ENCODE measurements at places on chromosomes 1 and 21.

DNA sequence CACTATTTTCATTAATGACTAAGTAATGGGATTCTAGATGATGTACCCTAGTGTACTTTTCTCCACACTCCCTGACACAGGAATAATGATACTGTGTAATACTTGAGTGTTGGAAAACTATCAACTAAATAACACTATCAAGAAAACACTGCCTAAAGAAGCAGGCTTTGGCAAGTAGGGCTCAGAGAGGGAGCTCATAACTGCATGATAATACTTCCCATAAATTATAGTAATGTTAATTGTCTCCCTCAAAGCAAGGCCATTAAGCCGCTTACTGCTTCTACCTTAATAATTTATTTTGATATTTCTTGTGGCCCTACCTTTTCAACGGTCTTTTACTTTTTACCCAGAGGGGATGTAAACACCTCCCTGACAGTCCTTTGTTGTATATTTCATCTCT is 69.0 kb downstream of the SAMSN1 start:
- H3K27ac ChIP-seq, result no peak overlapping the region
- H3K4me1 ChIP-seq, result peaks cover 6% of the 10 kb centered on the region
- no peak for DNase-seq
- H3K4me3 ChIP-seq, result no peak overlapping the region
- H3K36me3 ChIP-seq, result no peaks in the 10 kb centered on the region

DNA sequence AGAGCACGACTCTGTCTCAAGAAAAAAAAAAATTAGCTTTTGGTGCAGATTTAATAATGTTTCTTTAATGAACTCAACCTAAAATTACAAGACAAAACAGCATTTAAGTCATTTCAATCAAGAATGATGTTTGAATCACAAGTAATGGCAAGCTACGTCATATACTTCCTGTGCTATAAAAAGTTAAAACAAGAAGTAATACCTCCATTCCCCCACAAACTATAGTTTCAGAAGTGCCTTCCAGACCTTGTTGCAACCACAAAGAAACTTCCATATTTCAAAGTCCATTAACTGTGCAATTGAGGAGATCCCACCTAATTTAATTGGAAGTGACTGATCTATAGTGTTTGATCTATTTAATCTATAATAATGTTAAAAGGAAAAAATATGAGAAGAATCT is 15.1 kb downstream of the NRDC start:
- no peaks in the 10 kb centered on the region for H3K36me3 ChIP-seq
- no peak overlapping the region for H3K4me3 ChIP-seq
- H3K4me1 ChIP-seq, result peaks cover 6% of the 10 kb centered on the region
- no peaks in the 10 kb centered on the region for H3K27me3 ChIP-seq

DNA sequence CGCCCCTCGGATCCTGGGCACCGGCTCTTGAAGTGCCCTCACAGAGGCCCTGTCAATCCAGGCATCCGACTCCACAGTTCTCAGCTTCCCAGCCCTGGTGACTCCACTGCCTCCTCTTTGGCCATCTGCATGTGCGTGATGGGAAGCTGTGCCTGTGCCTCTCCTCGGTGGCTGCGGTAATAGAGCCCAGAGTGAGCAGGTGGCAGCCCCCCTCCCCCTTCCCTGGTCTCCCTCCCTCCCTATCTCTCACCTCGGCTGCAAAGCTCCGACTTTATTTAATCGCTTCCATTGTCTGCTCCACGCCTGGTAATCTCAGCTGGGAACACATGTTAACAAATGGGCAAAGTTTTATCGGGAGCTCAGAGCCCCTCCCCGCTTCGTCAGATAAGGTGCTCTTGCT is 91.9 kb downstream of the IGSF21 start:
- no peak for DNase-seq
- H3K4me3 ChIP-seq, result no peak overlapping the region
- no peak overlapping the region for H3K27ac ChIP-seq
- no peaks in the 10 kb centered on the region for H3K36me3 ChIP-seq

DNA sequence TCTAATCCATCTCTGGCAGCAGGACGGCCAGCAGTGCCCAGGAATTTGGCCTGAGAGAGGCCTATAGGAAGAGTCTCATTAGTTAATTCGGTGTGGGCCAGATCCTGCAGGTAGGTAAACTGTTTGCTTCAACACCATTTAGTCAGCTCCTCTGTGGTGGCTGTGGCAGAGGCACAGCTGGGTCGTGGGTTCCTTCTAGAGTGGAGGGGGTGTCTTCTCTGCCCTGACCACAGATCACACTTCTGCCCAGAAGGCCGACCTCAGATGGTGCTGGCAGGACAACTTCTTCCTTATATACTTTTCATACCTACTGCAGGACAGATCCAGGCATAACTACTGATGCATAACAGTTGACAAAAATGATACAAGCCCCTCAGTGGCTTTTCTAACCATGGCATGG is 281.4 kb downstream of the RPS6KC1 start:
- no peak overlapping the region for H3K4me3 ChIP-seq
- H3K27ac ChIP-seq, result no peak overlapping the region
- DNase-seq, result no peak
- no peaks in the 10 kb centered on the region for H3K4me1 ChIP-seq

DNA sequence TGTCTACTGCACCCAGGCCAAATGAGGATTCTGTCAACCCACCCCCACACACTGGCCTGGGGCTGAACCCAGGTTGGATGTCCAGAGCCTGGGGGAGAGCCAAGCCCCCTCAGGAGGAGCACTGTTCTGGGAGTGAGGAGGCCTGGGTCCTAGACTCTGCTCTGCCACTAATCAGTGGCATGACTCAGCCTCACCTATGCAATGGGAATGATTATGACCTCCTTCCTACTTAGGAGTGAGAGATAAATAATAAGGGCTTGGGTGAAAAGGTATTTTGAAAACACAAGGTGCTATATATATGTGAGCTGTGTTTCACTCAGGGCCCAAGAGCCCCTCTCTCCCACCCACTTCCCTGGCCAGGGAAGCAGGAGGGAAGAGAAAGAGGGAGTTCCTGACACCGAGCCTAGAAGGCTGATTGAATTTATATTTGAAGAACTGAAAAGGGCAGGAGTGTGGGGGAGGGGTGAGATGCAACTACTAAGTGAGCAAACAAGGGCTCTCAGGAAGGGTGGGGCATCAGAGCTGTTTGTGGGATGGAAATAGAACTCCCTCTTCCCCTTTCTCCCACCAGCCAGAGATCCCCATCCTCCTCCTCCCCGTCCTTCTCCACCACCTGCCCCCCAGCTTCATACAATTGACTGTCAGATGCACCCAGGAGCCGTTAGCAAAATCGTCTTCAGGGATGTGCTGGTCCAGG is 8.2 kb downstream of the IGSF9 start:
- no peaks in the 10 kb centered on the region for H3K27me3 ChIP-seq
- peaks cover 6% of the 10 kb centered on the region for H3K4me1 ChIP-seq
- no peak overlapping the region for H3K27ac ChIP-seq
- no peak for DNase-seq
- H3K36me3 ChIP-seq, result no peaks in the 10 kb centered on the region

DNA sequence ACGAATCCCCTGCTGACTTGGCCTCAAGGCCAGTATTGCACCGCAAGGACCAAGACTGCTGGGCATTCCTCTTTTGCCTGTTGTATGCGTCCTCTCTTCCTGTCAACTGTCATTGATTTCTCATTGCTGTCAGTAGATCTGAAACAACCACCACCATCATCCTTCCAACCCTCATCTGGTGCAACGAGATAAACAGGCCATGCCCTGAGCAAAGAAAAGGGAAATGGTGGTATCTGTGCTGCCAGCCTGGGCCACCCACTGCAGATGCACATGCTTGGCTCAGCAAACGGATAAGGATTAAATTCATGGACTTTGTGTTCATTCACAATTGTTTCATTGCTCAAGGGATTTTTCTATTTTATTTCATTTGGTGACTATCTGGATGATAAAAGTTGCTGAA is 13.6 kb downstream of the OXCT2 start:
- H3K4me3 ChIP-seq, result no peak overlapping the region
- no peak for DNase-seq
- H3K27me3 ChIP-seq, result no peaks in the 10 kb centered on the region
- H3K36me3 ChIP-seq, result peaks cover 14% of the 10 kb centered on the region
- no peaks in the 10 kb centered on the region for H3K4me1 ChIP-seq

GRCh38 chr1:170530972-170531757 is 801 bp upstream of the GORAB start:
- no peak for DNase-seq
- H3K36me3 ChIP-seq, result peaks cover under 1% of the 10 kb centered on the region
- peak overlapping the region; percentile 97 for H3K27ac ChIP-seq
- H3K4me3 ChIP-seq, result peak overlapping the region; percentile 61
- H3K27me3 ChIP-seq, result no peaks in the 10 kb centered on the region

GRCh38 chr21:41803316-41803715 is 36.5 kb upstream of the RIPK4 start:
- H3K4me3 ChIP-seq, result no peak overlapping the region
- no peak for DNase-seq
- H3K27me3 ChIP-seq, result no peaks in the 10 kb centered on the region
- H3K27ac ChIP-seq, result no peak overlapping the region

DNA sequence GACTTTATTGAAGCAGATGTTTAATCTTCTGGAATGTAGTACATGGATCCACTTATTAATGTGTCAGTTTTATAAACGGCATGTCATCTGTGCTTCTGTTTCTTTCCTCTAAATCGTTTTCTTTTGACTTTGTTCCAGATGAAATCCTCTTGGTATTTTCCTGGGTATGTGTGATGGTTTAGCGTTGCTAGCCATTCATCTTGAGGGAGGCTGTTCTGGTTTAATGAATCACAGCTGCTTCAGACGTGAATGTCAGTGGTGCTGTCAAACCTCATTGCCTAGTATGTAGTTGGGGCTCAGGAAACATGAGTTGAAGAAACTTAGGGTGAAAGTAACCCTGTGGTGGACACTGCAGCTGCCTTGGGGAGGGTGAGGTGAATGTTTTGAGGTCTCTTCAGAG is 33.2 kb downstream of the KCNK1 start:
- H3K4me1 ChIP-seq, result no peaks in the 10 kb centered on the region
- no peak overlapping the region for H3K4me3 ChIP-seq
- DNase-seq, result no peak
- H3K27me3 ChIP-seq, result no peaks in the 10 kb centered on the region
- H3K27ac ChIP-seq, result no peak overlapping the region

- H3K27me3 ChIP-seq, result no peaks in the 10 kb centered on the region
- no peak overlapping the region for H3K27ac ChIP-seq
- peak; percentile 68 for DNase-seq
- H3K4me3 ChIP-seq, result no peak overlapping the region
- peaks cover 4% of the 10 kb centered on the region for H3K4me1 ChIP-seq
Measured at GRCh38 chr1:15680131-15680530, 4.0 kb upstream of the PLEKHM2 start.

DNA sequence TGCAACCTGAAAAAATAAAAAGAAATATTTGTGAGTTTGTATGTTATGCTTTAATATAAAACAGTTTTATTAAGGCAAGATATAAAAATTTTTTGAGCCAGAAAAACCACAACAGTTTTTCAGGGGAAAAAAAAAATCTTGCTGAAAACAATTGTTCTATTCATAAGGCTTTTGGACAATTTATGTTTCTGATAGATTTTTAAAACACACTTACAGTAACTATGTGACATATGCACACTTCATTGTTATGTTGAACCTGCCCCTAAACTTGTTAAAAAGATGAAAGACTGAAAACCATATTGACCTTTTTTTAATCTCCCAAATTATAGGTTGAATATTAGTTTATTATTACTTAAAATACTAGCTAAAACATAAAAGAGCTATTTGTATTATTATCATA is 279.9 kb upstream of the C1orf105 start:
- H3K27ac ChIP-seq, result no peak overlapping the region
- no peak overlapping the region for H3K4me3 ChIP-seq

- DNase-seq, result peak; percentile 48
- no peaks in the 10 kb centered on the region for H3K36me3 ChIP-seq
- peaks cover 5% of the 10 kb centered on the region for H3K27me3 ChIP-seq
- peaks cover 12% of the 10 kb centered on the region for H3K4me1 ChIP-seq
- no peak overlapping the region for H3K27ac ChIP-seq
Measured at GRCh38 chr1:906600-907420, 16.9 kb upstream of the SAMD11 start.

- no peaks in the 10 kb centered on the region for H3K4me1 ChIP-seq
- H3K36me3 ChIP-seq, result peaks cover 9% of the 10 kb centered on the region
- H3K4me3 ChIP-seq, result no peak overlapping the region
- no peak for DNase-seq
Measured at GRCh38 chr1:8011016-8011415, 15.1 kb downstream of the ERRFI1 start.

GRCh38 chr21:34973685-34974084 is 75.4 kb downstream of the RUNX1 start:
- H3K4me1 ChIP-seq, result no peaks in the 10 kb centered on the region
- no peaks in the 10 kb centered on the region for H3K36me3 ChIP-seq
- no peak overlapping the region for H3K27ac ChIP-seq
- H3K27me3 ChIP-seq, result peaks cover 21% of the 10 kb centered on the region
- H3K4me3 ChIP-seq, result no peak overlapping the region

DNA sequence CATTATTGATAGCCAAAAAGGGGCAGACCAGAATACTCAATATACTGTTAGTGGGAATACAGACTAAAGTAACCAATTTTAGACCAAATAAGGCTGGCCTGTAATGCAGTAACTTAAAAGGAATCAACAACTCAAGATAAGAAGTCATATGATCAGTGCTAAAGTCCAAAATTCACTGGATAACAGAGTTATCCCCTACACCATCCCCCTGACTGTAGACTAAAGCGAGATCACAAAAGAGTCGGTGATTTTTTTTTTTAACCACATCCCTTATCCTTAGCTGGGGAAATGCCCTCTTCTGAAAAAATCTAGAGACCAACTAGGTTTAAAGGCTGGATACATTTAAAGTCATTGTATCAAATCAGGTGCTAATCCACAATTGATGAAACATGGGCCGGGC is 7.7 kb downstream of the UBR4 start:
- peak overlapping the region; percentile 93 for H3K27ac ChIP-seq
- DNase-seq, result no peak
- peaks cover 60% of the 10 kb centered on the region for H3K4me1 ChIP-seq
- H3K4me3 ChIP-seq, result no peak overlapping the region
- peaks cover 28% of the 10 kb centered on the region for H3K36me3 ChIP-seq

- no peak for DNase-seq
- no peak overlapping the region for H3K4me3 ChIP-seq
- H3K27ac ChIP-seq, result no peak overlapping the region
- no peaks in the 10 kb centered on the region for H3K27me3 ChIP-seq
Measured at GRCh38 chr1:212218065-212218464, 67.1 kb upstream of the PPP2R5A start.

DNA sequence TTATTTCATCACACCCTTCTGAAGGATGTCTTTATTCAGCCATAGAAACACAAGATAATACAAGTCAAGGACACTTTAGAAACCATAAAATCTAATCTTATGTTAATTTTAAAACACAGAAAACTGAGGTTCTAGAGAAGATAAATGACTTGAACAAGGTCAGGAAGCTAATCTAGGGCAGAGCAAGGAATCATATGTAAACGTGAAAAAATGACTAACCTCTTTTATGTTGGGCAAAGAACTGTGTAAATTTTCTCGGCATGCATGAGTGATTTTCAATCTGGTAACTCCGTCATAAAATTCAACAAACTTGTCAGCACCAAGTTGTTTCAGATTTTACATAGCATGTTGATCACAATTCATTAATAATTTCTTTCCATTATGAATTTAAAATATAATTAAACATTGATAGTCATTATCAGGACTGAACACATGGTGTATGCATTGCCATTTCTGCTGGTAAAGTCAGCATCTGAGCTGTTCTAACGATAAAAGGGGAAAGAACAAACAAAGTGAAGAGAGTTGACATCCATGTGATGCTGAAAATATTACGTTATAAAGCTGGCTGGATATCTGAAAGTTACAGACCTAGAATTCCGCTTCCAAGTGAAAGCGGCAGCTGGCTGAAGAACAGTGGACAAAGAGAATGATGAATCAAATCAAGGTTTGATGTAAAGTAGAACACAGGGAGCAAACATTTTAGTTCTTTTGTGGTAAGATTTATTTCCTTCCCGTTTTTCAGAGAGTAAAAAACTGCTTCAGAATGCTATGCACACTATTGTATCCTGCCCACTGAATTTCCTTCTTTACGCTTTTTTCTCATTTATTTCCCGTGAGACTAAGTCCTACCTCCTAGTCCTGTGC is 1037.4 kb upstream of the TMPRSS15 start:
- no peaks in the 10 kb centered on the region for H3K27me3 ChIP-seq
